ENCODE measurements at places on chromosomes 6 and 20.

GRCh38 chr6:104162036-104162669, 697.6 kb downstream of the HACE1 start:
- DNase-seq = no peak

DNA sequence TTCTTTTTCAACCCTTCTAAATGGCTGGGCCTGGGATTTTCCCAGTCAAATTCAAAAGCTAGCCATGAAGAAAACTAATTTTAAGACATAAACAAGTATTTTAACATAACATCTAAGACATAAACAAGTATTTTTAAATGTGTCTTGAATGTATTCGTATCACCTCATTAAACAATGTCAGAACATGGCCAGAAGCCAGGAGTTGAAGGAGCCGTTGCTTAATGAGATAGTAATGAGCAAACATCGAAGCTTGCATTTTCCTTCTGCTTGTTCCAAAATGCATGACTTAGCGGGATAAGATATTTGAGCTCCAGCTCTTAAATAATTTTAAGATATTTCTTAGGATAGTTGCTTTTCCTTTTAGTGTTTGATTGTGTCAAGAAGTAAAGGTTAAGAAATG, 4.2 kb upstream of the RNF182 start:
- DNase-seq = no peak

- DNase-seq = no peak
These were observed 8.3 kb upstream of the FOXC1 start for GRCh38 chr6:1601158-1602048.

DNA sequence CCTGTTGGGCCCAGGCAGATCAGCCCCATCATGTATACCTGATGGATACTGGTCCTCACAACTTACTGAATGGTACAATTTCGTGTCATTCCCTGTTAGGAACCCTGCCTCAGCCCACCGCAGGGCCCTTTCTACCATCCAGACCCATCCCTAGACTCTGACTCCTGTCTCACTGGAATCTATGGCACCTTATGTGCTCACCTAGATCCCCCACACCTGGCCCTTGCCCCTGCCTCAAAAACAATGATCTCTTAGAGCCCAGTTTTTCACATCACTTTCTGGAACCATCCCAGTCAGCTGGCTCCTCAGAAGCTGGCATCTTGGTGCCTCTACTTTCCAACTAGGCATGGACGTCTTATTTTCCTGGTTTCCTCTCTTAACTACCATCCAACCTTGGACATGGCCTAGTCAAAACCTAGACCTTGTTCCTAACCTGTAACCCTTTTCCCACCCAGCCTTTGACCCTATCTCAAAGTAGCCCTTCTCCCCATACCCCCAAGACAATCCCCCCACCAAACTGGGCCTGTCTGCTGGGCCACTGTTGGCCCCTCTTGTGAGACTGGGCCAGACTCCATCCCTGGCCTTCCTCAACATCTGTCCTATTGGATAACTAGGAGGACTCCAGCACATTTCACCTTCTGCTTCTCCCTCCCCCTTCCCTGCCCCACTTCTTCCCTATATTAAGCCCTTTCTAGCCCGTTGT, 981 bp downstream of the HM13 start:
- DNase-seq = no peak

DNA sequence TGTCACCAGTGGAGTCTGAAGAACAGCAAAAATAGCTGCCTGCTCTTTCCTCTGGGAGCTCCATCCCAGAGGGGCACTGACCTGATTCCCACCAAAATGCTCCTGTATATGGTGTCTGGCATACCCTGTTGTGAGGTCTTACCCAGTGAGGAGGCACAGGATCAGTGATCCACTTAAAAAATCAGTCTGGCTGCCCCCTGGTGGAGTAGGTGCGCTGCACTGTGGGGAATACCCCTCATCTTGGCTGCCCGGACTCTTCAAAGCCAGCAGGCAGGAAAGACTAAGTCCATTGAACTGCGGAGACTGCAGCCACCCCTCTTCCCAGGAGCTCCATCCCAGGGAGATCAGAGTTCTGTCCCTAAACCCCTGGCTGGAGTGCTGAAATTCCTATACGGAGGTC, 230.9 kb upstream of the HTR1E start:
- DNase-seq = no peak

GRCh38 chr6:145028144-145028818, 707.0 kb downstream of the EPM2A start:
- DNase-seq = no peak

GRCh38 chr6:71983131-71983530, 96.8 kb downstream of the RIMS1 start:
- DNase-seq = no peak

- no peak for DNase-seq
These were observed 132.2 kb downstream of the GPX5 start for GRCh38 chr6:28657769-28658465.

GRCh38 chr6:99905209-99906106, 88.6 kb downstream of the MCHR2 start:
- no peak for DNase-seq

- DNase-seq = no peak
These were observed 274.8 kb downstream of the TFAP2C start for GRCh38 chr20:56903858-56904257.

DNA sequence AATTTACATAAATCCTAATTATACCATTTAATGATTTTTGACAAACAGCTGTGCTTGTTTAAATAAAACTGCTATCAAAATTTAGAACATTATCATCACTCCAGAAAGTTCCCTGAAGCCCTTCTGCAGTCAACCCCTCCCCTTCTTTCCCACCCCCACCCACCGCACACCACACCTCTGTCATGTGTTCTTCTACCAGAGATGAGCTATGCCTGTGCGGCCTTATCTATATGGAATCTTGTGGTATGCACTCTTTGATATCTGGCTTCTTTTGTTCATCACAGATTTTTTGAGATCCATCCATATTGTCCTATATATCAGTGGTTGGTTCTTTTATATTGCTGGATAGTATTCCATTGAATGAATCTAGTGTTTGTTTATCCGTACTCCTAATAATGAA, 7.2 kb downstream of the MYLIP start:
- DNase-seq = peak; percentile 21

DNA sequence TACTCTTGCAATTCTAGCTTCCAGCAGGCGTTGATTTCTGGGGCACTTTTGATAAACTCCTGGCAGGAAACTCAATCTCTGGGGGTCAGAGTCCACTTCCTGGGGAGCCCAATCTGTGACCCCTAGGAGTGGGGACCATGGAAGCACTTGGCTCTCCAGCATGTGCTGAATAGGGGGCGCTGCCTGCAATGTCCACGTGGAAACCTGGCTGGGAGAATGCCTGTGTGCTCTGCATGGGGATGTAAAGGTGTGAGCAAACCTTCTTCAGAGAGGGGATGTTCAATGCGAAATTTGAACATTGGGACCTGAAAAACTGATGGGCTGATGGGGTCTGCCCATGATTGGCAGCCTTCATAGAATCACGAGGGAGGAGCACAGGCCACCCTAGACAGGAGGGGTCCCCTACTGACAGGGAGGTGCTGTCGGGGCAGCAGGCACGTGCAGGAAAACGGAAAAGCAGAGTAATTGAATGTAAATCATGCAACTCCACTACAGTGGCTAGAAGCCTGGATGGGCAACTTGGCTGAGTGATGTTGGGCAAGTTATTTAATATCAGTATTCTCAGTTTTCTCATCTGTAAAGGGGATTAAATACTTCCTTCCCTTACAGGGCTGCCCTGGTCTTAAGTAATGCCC, 47.8 kb downstream of the CEP43 start:
- DNase-seq = no peak

DNA sequence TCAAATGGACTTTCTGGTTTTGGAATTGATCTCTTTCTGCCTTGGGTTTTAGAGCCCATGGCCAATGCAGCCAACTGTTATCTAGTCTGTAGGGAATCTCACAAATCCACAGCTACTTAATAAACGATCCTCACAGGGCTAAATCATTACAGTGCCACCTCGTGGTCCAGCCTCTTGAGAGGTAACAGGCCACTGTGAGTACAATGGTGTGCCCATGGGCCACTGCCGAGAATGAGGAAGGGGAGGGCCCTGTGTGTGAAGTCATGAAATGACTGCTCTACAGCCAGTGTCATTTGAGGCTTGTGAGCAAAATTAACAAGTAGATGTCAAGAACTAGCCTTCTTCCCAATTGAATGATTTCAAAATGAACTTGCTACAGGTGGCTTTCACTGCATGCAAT, 54.3 kb upstream of the GMPR start:
- DNase-seq = no peak

DNA sequence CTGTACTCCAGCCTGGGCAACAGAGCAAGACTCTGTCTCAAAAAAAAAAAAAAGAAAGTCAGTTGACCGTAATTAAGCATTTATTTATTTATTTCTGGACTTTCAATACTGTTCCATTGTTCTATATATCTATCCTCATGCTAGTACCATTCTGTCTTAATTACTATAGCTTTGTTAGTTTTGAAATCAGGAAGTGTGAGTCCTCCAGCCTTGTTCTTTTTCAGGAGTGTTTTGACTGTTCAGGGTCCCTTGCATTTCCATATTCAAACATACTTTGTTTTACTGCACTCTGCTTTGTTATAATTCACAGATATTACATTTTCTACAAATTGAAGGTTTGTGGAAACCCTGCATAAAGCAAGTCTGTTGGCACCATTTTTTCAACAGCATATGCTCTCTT, 36.7 kb upstream of the ASXL1 start:
- DNase-seq = no peak

GRCh38 chr6:53089948-53090347, 24.7 kb downstream of the FBXO9 start:
- DNase-seq = no peak

DNA sequence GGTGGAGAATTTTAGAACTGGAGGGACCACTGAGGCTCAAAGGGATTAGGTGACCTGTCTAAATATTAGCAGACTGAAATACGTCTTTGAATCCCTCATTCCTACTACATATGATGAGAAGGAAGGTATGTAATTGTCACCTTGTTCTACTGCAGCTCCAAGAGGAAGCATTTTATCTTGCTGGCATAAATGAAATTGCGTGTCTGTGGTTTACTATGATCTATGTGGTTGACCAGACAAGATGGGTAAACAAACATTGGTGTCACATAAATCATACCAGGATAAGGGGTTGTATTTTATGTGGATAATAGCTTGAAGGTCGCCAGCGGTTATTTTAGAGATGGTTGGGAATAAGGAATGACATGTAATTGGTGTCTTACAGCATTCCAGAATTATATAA, 78.2 kb downstream of the LAMA4 start:
- DNase-seq = no peak

- DNase-seq = no peak
These were observed 126.7 kb downstream of the IRF4 start for GRCh38 chr6:518218-518617.

GRCh38 chr6:6781172-6781872, 192.8 kb downstream of the LY86 start:
- DNase-seq = no peak

GRCh38 chr20:10665791-10666190, 8.0 kb downstream of the JAG1 start:
- no peak for DNase-seq

DNA sequence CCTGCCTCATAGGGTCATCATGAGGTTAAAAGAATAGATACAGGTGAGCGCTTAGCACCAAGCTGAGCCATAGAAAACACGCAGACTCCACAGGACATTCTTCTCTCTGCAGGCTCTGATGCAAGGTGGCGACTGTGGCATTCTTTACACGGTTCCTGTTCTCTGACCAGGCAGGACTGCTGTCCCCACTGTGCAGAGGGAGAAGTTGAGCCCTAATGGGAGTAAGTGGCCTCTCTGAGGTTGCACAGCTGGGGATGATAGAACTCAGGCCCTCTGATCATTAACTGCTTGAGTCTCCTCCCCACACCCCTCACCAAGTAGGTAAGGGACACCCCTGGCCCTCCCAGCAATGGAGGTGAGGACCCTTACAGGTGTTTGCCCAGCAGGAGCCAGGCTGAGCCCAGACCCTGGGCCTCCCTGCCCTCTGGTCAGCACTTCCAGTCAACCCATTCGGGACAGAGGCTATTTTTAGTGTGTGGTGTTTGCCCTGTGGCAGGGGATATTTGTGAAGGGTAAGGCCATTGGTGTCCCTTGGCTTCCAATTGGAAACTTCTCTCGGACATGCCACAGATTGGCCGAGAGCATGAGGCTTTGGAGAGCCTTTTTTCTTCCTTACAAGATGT, 116.8 kb downstream of the VEGFA start:
- DNase-seq = no peak

GRCh38 chr6:47047479-47048407, 5.6 kb upstream of the ADGRF1 start:
- DNase-seq = no peak

GRCh38 chr20:11716239-11716944, 201.3 kb upstream of the BTBD3 start:
- DNase-seq = no peak

- DNase-seq = no peak
These were observed 2.3 kb downstream of the SERPINB1 start for GRCh38 chr6:2839195-2839981.

DNA sequence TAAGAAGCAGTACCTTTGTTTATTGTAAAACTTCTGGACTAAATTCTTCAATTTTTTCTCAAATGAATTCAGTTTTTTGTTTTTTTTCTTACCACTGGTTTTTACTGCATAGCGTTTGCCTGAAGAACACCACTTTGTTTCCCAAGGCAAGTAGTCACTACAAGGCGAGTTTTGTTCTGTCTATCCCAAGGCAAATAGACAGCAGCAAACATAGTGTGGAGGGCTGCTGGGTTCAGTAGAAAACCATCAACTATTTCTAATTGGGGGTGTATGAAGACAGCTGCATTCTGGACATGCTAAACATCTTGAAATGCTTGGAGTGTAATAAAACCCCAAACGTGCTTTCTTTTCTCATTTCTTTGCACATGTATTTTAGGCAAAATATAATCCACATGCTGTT, 197.4 kb downstream of the ESR1 start:
- no peak for DNase-seq

DNA sequence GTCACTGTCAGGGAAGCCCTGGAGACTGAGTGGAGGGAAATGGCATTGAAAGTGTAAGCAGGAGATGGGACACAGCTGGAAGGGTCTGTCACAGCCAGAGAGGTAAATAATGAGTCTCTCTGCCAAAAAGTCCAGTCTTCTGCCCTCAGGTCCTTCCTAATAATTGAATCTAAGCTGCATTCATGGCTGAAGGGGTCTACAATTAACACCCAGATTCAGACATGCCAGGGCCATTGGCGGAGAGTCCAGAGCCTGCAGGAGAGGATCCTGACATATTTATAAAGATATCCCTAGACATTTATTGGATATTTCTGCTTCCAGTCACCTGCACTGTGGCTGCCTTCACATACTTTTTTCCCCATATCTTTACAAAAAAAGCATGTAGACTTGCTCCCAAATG, 89.0 kb downstream of the LRFN2 start:
- no peak for DNase-seq

Measured in effector memory CD8-positive, alpha-beta T cell (primary cell).